A549 treated with AZD2906 at 1 μM for 4 hours (cell line): ENCODE measurements at places on chromosomes 4 and X. TPM values are rescaled to one million over a fixed set of nuclear protein-coding genes. Genes with fewer than 3 reads are reported as not detected.

AMER1 gene
- total RNA-seq, result 2.1 to 2.9 TPM (median 2.6 TPM) in 5 replicates

GALNTL6 gene
- 0.02 to 0.15 TPM (median 0.09 TPM) in 5 replicates for total RNA-seq

SLC49A3 gene
- total RNA-seq, result 0.13 to 0.31 TPM (median 0.18 TPM) in 5 replicates

DMRTC1 gene
- not detected in 5 replicates for total RNA-seq

OPHN1 gene
- 1.2 to 3.3 TPM (median 1.7 TPM) in 5 replicates for total RNA-seq

GRIA2 gene
- not detected in 5 replicates for total RNA-seq

PAGE4 gene
- not detected in 5 replicates for total RNA-seq

FBXO8 gene
- 9.5 to 11.7 TPM (median 11.0 TPM) in 5 replicates for total RNA-seq

LNX1 gene
- 0.05 to 0.09 TPM (median 0.05 TPM) in 4 of 5 replicates, not detected in the other for total RNA-seq

NHS gene
- total RNA-seq, result 1.8 to 2.6 TPM (median 2.1 TPM) in 5 replicates

RBM46 gene
- total RNA-seq, result not detected in 5 replicates

PHEX gene
- 0.28 to 0.43 TPM (median 0.33 TPM) in 5 replicates for total RNA-seq

FGF16 gene
- not detected in 5 replicates for total RNA-seq

UGT2A3 gene
- 0.05 to 0.15 TPM (median 0.09 TPM) in 5 replicates for total RNA-seq

USP17L5 gene
- total RNA-seq, result not detected in 5 replicates

GYPB gene
- not detected in 5 replicates for total RNA-seq

PPP3CA gene
- total RNA-seq, result 23.9 to 34.4 TPM (median 27.4 TPM) in 5 replicates

FRMD7 gene
- total RNA-seq, result not detected in 5 replicates

CENPC gene
- total RNA-seq, result 2.6 to 5.5 TPM (median 4.0 TPM) in 5 replicates

HSFX4 gene
- 0.11 to 0.17 TPM in 2 of 5 replicates, not detected in the others for total RNA-seq

TLR3 gene
- 0.15 to 0.50 TPM (median 0.32 TPM) in 5 replicates for total RNA-seq

SORCS2 gene
- 3.3 to 4.9 TPM (median 4.7 TPM) in 5 replicates for total RNA-seq

PPP1R3F gene
- 2.1 to 3.6 TPM (median 2.8 TPM) in 5 replicates for total RNA-seq

TCP11X2 gene
- total RNA-seq, result not detected in 5 replicates

SLITRK4 gene
- not detected in 5 replicates for total RNA-seq

HTRA3 gene
- 14.8 to 20.8 TPM (median 20.2 TPM) in 5 replicates for total RNA-seq

HUWE1 gene
- 64.9 to 72.1 TPM (median 68.2 TPM) in 5 replicates for total RNA-seq

USP17L24 gene
- not detected in 5 replicates for total RNA-seq

TCEAL7 gene
- not detected in 5 replicates for total RNA-seq

ETFDH gene
- total RNA-seq, result 3.4 to 5.2 TPM (median 4.7 TPM) in 5 replicates

USP26 gene
- total RNA-seq, result not detected in 5 replicates

FGFR3 gene
- 1.2 to 2.7 TPM (median 2.1 TPM) in 5 replicates for total RNA-seq

DAPP1 gene
- not detected in 5 replicates for total RNA-seq

CCNQ gene
- 40.4 to 62.7 TPM (median 61.0 TPM) in 5 replicates for total RNA-seq

FRMPD3 gene
- 0.09 to 0.15 TPM (median 0.12 TPM) in 5 replicates for total RNA-seq

ARMCX2 gene
- 0.06 to 0.08 TPM (median 0.08 TPM) in 3 of 5 replicates, not detected in the others for total RNA-seq

ZFYVE28 gene
- 1.8 to 2.7 TPM (median 2.6 TPM) in 5 replicates for total RNA-seq

RNF212 gene
- total RNA-seq, result 2.0 to 2.8 TPM (median 2.6 TPM) in 5 replicates

ARMCX4 gene
- total RNA-seq, result 0.36 to 0.74 TPM (median 0.71 TPM) in 5 replicates

P2RY10 gene
- not detected in 5 replicates for total RNA-seq

PGAM4 gene
- total RNA-seq, result 0.12 to 0.77 TPM (median 0.30 TPM) in 5 replicates

GSX2 gene
- total RNA-seq, result not detected in 5 replicates

PCSK1N gene
- 18.0 to 55.7 TPM (median 48.7 TPM) in 5 replicates for total RNA-seq

GPR82 gene
- not detected in 5 replicates for total RNA-seq

CD40LG gene
- not detected in 5 replicates for total RNA-seq

GYPE gene
- not detected in 5 replicates for total RNA-seq

TENT5D gene
- total RNA-seq, result not detected in 5 replicates

DMD gene
- 0.02 to 0.10 TPM (median 0.03 TPM) in 3 of 5 replicates, not detected in the others for total RNA-seq

SPANXN3 gene
- not detected in 5 replicates for total RNA-seq

PFKFB1 gene
- 0.05 to 0.10 TPM (median 0.07 TPM) in 5 replicates for total RNA-seq
